AG10803 (cell line): ENCODE measurements at places on chromosomes 5 and 9.

DNA sequence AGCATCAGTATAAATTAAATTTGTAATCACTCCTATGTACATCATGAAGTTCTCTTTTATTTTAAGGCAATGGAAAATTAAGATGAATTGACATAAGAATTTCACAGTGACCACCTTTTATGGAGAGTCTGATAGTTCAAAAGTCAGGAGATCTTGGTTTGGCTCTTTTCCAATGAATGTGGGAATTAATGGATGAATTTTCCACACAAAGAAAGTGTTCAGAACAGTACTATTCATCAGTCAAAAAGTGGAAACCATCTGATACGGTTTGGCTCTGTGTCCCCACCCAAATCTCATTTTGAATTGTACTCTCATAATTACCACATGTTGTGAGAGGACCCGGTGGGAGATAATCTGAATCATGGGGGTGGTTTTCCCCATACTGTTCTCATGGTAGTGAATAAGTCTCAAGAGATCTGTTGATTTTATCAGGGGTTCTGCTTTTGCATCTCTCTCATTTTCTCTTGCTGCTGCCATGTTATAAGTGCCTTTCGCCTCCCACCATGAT is 24.5 kb downstream of the CCDC125 start:
- no peak for DNase-seq

- DNase-seq = no peak
These were observed 146.5 kb downstream of the COMMD10 start for GRCh38 chr5:116231288-116231687.

- DNase-seq = no peak
These were observed 1732.4 kb upstream of the CDH6 start for GRCh38 chr5:29460971-29461559.

- DNase-seq = no peak
These were observed 50.6 kb downstream of the MRPS27 start for GRCh38 chr5:72269411-72269780.
